ENCODE measurements at places on chromosomes 6 and 20.

GRCh38 chr6:42110683-42111082 is 31.7 kb downstream of the C6orf132 start:
- DNase-seq = no peak

GRCh38 chr6:28940294-28940857 is 16.6 kb upstream of the TRIM27 start:
- no peak for DNase-seq

GRCh38 chr6:70299456-70299855 is 3.4 kb downstream of the COL9A1 start:
- DNase-seq = peak; percentile 31

DNA sequence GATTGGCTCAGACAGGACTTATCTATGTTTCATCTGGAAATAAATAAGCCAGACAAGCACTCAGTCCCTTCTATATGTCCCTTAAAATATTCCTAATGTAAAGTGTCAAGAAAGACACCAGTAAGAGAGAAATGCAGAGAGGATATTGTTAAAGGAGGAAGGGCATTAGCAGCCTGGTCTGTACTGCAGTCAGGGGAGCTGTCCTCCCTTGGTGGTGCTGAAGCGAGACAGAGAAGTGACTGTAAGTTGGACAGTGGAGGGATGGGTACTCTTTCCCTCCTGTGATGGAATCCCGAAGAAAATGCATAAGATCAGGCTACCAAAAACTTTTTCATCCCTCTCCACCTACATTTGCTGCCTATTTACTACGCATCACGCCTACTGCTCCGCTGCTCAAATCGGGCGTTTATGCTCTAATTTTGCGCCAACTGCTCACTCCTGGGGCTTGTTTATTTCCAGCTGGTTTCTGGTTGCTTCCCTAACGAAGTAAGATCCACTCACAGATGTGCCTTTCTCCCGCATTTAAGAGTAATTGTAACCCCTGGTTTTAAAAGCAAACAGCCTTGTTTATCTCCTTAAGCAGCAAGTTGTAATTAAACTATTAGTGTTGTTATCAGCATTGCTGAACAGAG is 35.2 kb downstream of the PHACTR1 start:
- peak; percentile 50 for DNase-seq

GRCh38 chr6:32168807-32169591 is 4.6 kb downstream of the EGFL8 start:
- DNase-seq = peak; percentile 35

DNA sequence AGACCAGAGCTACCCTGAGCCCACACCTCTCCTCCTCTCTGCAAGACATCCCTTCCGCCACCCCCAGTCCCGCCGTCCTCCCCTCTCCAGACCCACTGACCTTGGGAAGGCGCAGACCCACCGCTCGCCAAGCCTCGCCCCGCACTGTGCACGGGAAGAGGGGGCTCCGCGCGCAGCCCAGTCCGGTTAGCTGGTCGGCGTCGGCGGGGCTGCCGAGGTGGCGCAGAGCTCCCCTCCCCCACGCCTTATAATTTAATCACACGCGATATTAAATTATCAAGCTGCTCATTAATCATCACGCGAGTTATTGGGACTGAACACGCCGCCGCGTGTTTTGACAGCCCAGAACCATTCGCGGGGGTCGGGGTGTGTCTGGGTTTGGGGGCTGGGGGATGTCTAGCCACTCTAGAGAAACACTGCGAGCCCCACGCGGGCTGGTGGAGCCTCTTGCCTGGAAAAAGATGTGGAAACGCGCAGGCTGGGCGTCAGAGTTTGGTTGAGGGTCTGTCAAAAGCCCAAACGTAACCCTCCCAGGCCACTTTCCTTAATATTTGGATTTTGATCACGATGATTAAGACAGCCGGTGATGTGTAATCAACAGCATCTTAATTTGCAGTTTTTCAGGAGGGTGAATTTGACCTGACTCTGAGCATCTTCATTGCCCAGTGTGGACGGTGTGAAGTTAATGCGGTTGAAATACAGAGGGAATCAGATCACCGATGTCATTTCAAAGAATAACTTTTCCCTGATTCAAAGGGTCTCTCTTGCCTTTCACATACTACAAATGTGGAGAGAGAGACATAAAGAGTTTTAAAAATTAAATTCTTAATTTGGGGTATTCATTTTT is at the start of gene LINC00237:
LINC00237 (minus strand) TSS at position 188 of the 847 bp plus-strand sequence.
- no peak for DNase-seq

DNA sequence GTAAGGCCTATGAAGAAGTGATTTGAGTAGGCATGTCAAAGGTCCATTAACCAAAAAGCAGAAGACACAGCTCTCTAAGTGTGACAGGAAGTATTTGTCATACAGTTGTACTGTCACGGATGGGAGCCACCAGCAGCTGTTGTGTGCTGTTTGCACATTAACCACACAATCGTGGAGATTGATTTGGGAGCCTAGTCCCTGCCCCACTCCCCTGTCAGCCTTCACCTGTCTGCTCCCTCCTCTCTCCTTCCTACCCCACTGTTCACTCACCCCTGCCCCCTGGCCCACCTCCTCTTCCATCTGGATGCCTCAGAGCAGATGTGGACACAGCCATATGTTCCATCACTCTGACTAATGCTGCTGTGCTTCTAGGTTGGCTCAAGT is 124.7 kb upstream of the SPACA1 start:
- DNase-seq = no peak

DNA sequence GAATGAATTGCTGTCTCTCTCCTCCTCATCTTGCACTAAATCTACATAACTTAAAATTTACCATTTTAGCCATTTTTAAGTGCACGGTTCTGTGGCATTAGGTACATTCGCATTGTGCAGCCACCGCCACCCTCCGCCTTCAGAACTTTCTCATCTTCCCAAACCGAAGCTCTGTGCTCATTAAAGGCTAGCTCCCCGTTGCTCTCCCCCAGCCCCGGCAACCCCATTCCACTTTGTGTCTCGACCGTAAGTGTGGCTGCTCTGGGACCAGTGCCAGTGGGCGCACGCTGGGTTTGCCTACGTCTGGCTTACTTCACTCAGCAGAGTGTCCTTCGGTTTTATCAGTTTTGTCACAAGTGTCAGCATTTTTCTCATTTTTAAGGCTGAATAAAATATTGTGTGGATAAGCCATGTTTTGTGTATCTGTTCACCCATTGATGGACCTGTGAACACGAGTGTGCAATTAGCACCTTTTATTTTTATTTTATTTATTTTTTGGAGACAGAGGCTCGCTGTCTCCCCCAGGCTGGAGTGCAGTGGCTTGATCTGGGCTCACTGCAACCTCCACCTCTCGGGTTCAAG is 16.8 kb downstream of the SLC17A9 start:
- DNase-seq = no peak

GRCh38 chr20:60513141-60513540 is 554.9 kb downstream of the CDH26 start:
- no peak for DNase-seq

DNA sequence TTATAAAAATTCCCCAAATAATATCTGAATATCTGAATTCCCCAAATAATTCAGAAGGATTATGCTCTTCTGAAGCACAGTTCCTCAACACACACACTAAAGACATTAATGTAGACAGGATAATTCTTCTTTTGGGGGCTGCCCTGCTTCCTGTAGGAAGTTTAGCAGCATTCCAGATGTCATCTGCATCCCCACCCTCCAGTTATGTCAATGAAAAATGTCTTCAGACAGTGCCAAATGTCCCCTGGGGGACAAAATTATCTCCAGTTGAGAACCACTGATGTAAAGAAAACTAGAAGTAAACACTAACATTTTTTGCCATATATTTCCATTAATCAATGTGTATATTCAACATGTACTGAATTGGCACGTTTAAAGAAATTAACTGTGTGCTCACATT is 25.9 kb upstream of the NAA20 start:
- no peak for DNase-seq

GRCh38 chr6:39157511-39157910 is 42.5 kb upstream of the SAYSD1 start:
- no peak for DNase-seq

GRCh38 chr6:144008846-144009245 is 787 bp upstream of the PLAGL1 start:
- no peak for DNase-seq

DNA sequence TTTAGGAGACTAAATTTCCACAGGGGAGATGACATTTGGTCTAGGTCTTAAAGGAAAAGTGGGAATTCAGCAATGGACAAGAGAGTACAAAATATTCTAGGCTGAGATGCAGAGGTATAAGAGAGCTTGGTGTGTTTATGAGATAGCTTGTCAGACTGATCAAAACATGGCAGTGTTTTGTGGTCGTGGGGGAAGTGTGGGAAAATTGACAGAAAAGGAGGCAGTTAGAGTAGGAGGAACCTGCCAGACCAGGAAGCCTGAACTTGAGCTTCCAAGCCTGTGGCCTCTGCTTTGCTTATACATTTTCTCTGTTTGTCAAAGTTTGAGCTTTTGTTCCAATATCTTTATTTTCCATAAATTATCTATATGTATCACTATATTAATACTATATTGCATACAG is 69.5 kb upstream of the MAP3K7 start:
- DNase-seq = no peak

DNA sequence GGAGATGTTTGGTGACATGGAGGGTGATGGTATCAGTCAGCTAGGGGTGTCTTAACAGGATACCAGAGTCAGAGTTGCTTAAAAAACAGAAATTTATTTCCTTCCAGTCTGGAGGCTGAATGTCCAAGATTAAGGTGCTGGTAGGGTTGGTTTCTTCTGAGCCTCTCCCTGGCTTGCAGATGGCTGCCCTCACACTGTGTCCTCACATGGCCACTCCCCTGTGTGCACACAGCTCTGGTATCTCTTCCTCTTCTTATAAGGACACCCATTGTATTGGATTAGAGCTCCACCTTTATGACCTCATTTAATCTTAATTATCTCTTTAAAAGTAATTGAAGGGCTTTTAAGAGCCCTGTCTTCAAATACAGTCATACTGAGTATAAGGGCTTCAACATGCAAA is 431.8 kb upstream of the MMS22L start:
- no peak for DNase-seq

DNA sequence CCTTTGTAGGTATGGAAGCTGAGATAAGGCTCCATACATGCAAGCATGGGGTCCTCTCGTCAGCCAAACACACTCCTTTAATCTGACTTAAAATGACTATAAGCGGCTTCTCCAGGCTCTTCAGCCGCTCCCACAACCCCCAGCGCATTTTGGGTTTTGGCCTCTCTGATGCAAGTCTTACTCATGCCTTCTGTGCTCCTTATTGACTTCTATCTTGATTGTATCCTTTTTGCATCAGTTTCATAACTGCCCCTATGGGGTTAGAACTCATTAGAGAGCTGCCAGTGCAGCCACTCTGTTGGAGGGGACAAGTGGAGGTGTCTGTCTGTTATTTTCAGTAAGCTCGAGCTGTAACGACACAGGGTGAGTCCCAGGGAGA is 70.1 kb upstream of the TAB2 start:
- no peak for DNase-seq

DNA sequence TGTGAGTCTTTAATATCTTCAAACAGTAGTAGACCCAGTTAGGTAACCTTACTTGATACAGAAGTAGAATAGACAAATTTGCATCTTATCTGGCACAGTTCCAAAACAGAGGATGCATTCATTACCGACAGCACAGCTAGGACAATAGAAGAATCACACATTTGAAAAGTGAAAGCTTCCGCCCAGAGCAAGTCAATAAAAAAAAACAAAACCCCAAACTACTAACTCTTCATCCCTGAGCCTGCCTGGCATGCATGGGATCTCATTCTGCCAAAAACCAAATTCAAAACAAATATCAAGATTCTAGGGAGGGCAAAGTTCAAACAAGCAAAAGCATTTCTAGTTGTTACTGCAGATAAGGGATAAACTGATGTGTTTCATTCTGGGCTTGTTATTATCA is 235.4 kb downstream of the BTBD9 start:
- DNase-seq = peak; percentile 19

DNA sequence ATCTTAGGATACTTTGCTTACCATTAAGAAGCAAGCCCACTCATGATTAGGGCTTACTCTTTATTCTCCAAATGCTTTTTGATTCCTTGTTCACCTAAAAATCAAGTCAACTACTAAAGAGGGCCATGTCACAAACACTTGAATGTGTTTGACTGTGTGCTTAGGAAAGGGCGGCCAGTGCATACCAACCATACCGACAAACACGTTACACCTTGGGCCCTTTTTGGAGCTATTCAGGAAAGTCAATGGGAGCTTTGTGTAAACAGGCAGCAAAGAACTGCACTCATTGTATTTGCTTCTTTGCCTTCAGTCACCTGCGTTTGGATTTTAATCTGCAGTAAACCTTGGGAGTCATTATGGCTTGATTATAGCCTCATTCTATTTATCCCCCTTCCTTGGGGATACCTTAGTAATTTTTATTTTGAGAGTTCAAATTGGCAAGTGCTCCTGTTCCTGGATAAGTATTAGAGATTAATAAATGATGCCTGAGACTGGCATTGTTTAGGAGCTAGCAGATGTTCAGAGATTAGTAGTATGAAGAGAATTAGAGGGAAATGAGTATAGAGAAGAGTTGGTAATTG is 102.6 kb upstream of the HDGFL1 start:
- no peak for DNase-seq

DNA sequence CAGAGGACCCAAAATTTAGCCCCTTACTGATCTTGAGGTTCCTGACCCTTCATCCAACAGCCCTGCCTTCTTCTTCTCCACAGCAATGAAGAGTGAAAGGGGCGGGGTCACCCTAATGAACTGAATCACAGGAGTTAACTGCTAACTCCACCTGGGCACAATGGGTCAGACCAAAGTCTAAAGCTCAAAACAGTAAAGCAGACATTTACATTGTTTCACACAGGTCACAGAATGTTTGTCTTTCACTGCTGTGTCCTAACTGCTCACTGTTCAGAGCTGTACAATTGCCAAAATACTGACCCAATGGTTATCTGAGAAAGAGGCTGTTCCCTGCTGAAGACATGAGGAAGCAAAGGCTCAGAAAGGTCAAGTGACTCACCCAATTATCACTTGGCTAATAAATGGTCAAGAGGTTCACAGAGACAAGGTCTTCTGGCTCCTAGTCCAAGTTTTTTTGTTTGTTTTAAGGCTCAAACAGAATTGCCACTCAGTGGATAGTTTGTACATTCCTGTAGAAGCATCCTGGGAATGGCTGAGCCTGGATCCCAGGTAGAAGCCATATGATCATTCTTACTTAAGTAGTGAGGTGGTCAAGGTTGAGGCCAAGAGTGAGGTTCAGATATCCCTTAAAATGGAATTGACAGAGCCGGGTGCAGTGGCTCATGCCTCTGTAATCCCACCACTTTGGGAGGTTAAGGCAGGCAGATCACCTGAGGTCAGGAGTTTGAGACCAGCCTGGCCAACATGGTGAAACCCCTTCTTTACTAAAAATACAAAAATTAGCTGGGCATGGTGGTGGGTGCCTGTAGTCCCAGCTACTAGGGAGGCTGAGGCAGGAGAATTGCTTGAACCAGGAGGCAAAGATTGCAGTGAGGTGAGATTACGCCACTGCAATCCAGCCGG is 35.1 kb upstream of the FAM83C start:
- peak; percentile 71 for DNase-seq

GRCh38 chr6:85015396-85015990 is 251.1 kb upstream of the TBX18 start:
- peak; percentile 73 for DNase-seq

DNA sequence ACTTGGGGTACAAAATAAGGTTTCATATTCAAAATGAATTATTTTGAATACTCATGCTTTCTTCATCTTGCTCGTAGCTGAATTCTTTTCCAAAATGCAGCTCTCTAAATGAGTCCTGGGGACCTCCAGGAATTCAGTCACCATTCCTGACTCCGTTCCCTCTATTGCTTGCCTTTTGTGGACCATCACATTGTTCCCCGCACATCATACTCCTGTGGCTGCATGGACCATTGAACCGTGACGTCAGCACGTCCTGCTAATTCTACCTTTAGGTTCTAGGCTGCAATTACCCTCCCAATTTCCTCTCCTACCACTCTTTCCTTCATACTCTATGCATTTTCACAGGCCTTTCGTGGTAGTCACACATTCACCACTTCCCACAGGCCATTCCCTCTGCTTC is 173.1 kb upstream of the ID4 start:
- DNase-seq = no peak

All from iris pigment epithelial cell (primary cell).